Stimulated activated CD8-positive, alpha-beta memory T cell treated with anti-CD3 and anti-CD28 coated beads, Interleukin-15, amount 100 ng/mL, for 24 hours (primary cell): ENCODE measurements at places on chromosomes 11 and 22.

DNA sequence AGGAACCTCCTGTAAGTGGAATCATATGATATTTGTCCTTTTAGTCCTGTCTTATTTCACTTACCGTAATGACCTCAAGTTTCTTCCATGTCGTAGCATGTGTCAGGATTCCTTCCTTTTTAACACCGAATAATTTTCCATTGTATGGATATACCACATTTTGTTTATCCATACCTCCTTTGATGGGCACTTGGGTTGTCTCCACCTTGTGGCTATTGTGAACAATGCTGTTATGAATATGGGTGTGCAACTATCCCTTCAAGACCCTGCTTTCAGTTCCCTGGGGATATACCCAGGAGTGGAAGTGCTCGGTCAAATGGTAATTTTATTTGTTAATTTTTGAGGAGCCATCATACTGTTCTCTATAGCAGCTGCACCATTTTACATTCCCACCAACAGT, 244.9 kb upstream of the BLID start:
- DNase-seq: no peak

DNA sequence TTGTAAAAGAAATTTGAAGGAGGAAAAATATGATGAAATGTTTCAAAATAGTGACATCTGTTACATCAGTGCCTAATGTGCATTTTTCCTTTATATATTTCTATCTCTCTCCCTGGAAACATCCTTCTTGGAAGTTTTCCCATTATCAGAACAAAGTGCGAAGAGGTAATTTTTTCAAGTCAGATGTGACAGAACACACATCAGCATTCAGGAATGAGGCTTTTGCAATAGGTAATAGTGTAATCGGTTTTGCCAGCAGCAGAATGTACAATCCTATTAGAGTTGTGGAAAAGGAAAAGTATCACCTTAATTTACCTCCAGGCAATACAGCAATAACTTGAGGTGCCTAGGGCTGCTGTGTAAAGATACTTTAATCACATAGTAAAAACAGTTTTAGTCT, 275.8 kb downstream of the FAT3 start:
- no peak for DNase-seq

- no peak for DNase-seq
Measured at GRCh38 chr11:78914503-78914902, 339.8 kb upstream of the NARS2 start.

DNA sequence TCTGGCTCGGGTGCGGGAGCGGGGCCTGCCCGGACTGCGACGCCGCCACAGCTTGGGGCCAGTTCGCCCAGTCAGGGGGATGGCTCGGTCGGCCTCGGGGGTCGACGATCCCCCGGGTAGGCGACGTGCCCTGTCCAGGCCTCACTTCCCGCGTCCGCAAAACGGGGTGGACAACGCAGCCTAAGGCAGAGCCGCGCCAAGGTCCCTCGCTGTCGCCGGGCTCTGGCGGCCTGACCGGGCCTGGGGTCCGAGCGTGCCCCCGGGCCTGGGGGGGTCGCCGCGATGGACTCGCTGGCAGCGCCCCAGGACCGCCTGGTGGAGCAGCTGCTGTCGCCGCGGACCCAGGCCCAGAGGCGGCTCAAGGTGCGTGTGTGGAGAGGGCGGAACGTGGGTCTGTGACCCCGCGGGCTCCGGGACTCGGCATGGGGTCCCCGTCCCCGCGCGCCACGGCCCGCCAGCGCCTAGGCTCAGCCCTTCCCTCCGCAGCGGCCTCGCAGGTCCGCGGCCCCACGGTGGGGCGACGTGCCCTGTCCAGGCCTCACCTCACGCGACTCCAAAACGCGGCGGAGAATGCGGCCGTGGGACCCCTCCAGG, 4.2 kb downstream of the SEPTIN5 start:
- no peak for DNase-seq

DNA sequence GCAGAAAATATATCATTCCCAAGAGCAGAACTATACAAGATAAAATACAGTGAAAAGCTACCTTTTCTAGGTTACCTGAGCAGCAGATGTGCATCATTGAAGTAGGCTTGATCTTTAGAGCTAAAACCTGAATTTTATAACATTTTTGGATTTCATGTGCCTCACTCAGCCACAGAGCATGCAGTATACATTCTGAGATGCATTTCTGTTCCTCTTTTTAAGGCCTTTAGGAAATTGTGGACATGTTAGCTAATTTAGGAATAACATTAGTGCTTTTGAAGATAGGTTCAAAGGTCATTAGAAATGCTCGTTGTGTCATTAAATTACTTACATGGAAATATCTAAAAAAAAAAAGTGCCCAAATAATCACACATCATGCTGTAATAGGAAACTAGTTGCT, 230.6 kb upstream of the PDGFD start:
- DNase-seq: no peak

GRCh38 chr22:23458663-23459541, 121.2 kb downstream of the IGLL1 start:
- no peak for DNase-seq

GRCh38 chr22:48828688-48829087, 999.0 kb downstream of the BRD1 start:
- DNase-seq: no peak

GRCh38 chr11:29343465-29344333, 673.1 kb downstream of the KCNA4 start:
- DNase-seq: no peak

DNA sequence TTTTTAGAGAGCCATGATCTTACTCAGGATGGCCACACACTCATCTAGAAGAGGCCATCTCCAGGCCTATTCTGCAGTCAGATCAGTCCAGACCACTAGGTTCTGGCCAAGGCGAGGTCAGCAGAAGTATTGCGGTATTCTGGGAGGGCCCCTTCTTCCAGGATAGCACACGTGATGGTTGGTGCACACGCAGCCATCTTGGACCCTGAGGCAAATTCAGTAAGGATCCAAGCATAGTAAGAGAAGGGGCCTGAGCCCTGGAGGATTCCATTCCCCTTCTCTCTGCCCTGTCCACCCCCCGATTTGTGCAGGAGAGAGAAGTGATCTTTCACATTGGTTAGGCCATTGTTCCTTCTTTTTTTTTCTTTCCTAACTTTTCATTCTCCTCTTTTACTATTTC, 957.9 kb downstream of the BRD1 start:
- no peak for DNase-seq

DNA sequence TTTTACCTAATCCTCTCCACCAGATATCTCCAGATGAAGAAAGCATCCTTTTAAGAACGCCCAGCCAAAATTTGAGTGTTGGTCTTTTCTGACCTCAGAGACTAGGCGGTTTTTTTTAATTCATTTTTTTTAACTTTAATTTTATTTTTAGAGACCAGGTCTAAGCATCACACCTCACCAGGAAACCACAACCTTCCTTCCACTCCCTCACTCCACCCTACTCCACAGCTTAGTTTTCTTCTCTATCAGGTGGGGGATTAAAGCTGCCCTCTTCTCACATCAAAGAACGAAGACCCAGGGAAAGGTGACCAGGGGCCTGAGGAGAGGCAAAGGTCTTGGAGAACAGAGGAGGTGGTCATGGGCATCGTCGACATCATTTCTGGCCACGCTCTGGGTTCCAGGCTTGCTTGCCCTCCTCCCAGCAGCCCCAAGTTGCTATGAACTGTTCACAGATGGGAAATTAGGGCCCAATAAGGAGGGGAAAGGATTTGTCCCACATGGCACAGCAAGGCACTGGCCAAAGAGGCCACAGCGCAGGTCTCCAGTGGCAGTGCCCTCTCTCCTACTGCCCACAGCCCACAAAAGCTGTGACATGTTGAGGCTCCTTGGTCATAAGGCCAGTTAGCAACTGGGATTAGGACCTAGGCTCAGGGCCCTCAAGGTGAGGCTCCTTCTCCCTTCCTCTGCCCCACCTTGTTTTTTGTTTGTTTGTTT, 1.4 kb upstream of the PEX16 start:
- no peak for DNase-seq

DNA sequence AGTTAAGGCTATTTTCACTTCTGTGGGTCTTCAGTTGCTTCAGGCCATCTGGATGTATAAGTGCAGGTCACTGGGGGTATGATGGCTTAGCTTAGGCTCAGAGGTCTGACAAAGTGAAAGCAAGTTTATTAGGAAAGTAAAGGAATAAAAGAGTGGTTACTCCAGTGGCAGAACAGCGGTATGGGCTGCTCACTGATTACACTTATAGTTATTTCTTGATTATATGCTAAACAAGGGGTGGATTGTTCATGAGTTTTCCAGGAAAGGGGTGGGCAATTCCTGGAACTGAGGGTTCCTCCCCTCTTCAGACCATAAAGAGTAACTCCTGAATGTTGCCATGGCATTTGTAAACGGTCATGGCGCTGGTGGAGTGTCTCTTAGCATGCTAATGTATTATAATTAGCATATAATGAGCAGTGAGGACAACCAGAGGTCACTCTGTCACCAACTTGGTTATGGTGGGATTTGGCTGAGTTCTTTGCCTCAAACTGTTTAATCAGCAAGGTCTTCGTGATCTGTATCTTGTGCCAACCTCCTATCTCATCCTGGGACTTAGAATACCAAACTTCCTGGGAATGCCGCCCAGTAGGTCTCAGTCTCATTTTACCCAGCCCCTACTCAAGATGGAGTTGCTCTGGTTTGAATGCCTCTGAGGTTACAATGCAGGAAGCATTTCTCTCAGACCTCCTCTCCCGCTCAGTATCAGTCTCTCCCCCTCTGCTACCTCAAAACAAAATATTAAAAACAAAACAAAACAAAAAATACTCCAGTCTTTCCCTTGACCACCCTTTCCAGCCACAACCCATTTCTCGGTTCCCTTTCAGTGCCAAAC, 106.6 kb upstream of the SLC22A12 start:
- no peak for DNase-seq

- DNase-seq: no peak
Measured at GRCh38 chr11:70538641-70539359, 140.5 kb downstream of the CTTN start.

DNA sequence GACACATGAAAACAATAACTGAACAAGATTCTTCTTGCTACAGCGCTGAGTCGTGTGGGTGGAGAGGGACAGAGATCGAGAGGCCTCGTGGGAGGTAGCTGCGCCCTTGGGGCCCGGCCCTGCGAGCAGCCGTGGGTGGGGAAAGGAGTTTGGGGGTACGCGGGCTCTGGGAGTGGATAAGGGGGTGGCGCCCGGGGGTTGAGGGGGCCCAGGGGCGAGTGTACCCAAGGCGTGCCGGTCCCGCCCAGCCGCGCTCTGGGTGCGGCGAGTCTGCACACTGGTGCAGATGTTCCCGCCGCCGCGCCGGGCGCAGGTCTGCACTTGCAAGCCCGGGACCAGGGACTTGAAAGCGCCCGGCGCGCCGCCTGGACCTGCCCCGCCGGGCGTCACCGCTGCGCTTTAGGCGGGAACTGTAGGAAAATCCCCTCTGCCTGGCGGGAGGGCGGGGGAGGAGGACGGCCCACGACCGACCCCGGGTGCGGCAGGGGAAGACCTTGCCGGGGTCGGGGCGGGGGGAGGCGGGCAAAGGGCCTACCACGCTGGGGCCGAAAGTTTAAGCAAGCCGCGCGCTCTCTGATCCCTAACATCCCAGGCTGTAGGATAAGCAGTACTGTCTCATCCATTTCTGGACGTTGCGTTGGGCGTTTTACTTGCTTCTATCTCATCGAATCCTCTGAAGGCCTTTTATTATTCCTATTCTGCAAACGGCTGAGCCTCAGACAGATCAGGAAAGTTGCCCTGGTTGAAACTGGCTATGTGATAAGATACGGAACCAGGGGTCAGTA, 1.4 kb upstream of the KREMEN1 start:
- DNase-seq: no peak

DNA sequence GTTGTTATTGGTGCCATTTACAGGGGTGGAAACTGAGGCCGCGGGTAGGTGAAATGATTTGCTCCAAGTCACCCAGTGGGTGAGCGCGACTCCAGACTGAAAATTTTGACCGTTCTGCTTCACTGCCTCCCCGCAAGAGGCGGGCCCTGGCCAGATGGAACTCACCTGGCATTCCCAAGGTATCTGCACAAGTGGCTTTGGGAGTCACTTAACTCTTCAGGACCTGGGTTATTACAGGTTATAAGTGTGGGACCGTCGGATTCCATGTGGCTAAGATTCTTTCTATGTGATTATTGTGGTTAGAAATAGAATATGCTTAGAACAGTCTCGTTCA, 598 bp downstream of the CABIN1 start:
- DNase-seq: no peak

- no peak for DNase-seq
Measured at GRCh38 chr22:49497266-49497665, 330.4 kb downstream of the BRD1 start.

DNA sequence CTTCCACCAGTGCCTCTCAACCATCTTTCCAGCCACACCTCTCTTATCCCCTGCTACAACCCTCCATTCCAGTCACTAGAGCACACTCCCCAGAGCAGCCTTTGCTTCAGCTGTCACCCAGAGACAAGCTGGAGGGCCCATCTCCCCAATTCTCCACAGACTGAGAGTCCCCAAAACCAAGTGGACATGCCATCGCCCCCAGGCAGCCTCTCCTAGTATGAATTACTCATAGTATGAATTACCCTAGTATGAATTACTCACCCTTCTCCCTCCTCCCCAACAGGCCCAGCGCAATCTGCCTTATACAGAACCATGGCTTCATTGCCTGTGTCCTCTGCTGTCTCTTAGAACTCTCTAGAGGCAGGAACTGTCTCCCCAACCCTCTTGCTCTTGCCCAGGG, 24.8 kb downstream of the MYH9 start:
- no peak for DNase-seq

- DNase-seq: no peak
Measured at GRCh38 chr22:17358415-17358814, 10.8 kb upstream of the CECR2 start.

DNA sequence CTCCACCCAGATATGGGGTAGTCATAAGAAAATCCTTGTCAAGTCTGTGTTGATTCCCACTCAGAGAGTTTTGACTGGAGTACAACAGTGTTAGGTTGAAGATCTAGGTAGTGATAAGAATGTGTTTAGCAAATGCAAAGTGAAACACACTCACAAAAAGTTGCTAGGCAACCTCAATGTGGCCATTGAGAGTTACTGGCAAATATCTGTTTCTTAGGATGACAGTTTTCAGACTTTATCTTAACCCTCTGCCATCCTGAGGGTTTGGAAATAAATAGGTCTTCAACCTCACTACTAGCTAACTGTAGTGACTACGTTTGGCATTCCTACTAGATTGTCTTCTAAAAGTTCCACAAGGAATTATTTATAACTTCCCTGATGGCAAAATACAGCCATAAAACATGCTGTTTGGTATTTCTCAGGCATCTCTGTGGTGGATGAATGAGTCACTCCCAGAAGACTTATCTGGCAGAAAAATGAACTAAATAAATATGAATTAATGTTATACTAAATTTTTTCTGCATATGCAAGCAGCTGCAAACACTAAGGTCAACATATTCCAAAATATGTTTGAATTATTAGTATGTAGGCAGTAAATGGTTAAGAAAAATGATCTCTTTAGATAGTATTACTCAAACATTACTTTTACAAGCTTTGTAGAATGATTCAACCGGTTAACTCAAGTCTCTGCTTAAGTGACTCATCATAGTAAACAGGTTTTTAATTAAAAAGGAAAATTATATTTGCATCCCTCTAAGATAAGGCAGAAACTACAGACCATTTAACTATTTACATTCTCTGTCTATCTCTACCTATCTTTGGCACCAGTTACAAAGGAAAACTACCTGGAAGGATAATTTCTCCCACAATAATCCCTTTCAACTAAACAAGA, 17.1 kb upstream of the SYTL2 start:
- no peak for DNase-seq

GRCh38 chr11:120523196-120523595, 11.6 kb downstream of the GRIK4 start:
- DNase-seq: no peak
